OCI-LY7 (cell line): ENCODE measurements at places on chromosomes 7 and 10. TPM values are rescaled to one million over a fixed set of nuclear protein-coding genes. Genes with fewer than 3 reads are reported as not detected.

The APBB1IP gene
- total RNA-seq: 167 and 196 TPM in 2 replicates

The COL28A1 gene
- 0.28 TPM in 1 of 2 replicates, not detected in the other for total RNA-seq

The KCNIP2 gene
- 2.8 and 4.3 TPM in 2 replicates for total RNA-seq

The MAGI2 gene
- total RNA-seq: 0.13 and 0.17 TPM in 2 replicates

- DNase-seq: peak; percentile 74
These were observed 22.7 kb upstream of the AGFG2 start for GRCh38 chr7:100516135-100516812.

DNA sequence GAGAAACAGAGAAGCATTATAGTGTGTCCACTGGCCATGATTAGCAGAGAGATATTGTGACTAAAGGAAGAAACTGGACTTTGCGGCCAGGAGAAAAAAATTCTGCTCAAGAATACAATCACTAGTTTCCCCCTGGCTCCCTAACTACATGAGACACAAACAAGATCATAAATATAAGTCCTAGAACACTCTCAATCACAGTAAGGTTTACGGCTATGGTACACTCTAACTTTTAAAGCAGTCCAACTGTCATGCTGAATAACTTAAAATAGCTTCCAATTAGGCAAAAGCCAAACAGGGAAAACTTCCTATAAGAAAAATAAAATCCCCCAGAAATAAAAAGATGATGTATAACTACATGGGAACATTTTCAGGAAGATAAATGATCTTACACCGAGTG lies 132.1 kb downstream of the STRA8 start:
- DNase-seq: no peak

- peak; percentile 57 for DNase-seq
These were observed 1247.8 kb downstream of the GATA3 start for GRCh38 chr10:9302140-9302746.

DNA sequence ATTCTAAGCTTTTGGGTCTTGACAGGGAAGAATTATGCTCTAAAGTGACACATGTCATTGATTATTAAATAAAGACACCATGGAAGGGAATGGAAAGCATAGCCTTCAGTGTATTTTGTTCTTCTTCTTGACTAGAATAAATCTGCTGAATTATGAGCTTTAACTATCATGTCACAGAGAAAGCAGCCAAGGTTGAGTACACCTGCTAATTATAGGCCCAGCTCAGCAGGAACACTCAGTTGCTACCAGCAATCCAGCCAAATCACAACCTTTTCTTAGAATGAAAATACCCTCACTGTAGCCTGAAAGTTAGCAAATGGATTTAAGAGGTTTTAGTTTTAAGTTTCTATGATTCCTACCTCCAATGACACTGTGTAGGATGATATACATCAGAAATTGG lies 225.3 kb upstream of the RHOBTB1 start:
- DNase-seq: no peak

GRCh38 chr7:42232275-42232674 lies 4.7 kb downstream of the GLI3 start:
- DNase-seq: no peak

DNA sequence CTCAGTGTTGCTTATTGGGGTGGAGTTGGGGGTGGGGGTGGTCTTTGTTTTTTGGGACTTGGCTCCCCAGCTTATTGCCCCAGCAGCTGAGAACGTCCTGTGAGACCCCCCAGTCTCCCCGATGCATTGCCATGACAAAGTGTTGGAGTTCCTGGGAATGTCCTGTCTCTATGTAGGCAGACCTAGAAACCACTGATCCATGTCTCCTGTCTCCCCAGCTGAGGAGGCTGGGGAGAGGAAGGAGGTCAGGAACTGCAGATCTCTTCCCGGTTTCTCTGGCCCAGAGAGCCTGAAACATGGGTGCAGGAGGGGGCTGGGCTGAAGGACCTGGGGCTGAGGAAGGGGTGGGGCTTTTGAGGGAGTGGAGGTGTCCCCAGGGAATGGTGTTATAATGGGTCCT lies 80.2 kb upstream of the GTF2IRD1 start:
- no peak for DNase-seq

DNA sequence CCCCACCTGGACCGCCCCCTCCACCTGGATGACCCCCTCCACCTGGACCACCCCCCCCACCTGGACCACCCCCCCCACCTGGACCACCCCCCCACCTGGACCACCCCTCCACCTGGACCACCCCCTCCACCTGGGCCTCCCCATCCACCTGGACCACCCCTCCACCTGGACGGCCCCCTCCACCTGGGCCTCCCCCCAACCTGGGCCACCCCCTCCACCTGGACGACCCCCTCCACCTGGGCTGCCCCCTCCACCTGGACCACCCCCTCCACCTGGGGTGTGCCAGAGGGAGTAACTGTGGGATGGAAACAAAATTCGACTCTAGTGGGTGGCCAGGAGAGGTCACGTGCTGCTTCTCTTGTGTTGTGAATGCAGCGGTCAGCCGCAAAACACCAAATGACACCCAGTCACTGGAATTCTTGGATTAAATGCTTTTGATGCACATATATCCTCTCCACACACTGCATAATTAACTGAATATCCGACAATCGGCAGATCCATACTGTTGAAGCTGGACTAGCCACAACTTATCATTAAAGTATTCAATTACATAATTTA lies 316.7 kb downstream of the PTPRN2 start:
- DNase-seq: no peak

DNA sequence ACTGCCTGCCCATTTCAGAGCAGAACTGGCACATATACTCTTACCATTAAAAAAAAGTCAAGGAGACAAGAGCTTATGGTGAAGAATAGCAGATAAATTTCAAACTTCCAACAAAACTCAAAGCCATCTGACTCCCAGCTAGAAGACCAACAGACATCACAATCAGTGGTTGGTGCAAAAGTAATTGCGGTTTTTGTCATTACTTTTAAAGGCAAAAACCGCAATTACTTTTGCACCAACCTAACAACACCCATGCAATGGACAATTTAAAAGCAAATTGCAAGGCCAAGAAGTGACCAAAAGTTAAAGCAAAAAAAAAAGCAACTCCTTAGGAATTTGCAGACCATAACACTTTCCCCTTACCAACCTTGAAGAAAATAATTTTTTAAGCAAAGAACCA lies 18.8 kb downstream of the GLI3 start:
- DNase-seq: no peak

- no peak for DNase-seq
These were observed 21.9 kb downstream of the PCBD1 start for GRCh38 chr10:70866424-70866823.

GRCh38 chr10:90604636-90605035 lies 253.2 kb downstream of the HTR7 start:
- no peak for DNase-seq

- DNase-seq: no peak
These were observed 62.8 kb downstream of the ZEB1 start for GRCh38 chr10:31381766-31382316.
